ENCODE measurements at places on chromosomes 7 and 10.

DNA sequence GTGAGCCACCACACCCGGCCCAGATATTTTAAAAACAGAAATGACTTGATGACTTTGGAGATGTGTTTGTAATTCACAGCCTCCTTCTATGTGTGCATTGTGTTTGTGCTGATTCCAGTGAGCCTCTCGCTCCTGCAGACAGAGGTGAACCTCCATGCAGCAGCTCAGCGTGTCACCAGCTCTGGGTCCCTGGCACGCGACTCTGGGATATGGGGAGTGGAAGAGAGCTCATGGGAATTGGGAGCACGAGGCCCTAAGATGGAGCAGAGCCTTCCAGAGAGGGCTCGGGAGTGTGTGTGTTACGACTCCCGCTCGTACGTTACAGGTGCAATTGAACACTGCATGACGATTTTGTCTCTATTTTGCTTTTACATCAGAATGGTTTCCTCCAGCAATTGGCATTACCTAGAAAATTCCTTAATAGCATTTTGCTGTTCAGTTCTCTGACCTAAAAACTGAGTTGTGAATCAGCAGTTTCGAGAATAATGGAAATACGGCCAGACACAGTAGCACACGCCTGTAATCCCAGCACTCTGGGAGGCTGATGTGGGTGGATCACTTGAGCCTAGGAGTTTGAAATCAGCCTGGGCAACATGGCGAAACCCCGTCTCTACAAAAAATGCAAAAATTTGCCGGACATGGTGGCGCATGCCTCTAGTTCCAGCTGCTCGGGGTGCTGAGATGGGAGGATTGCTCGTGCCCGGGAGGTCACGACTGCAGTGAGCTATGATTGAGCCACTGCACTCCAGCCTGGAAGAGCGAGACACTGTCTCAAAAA is 204.6 kb downstream of the CUX1 start:
- DNase-seq: no peak

DNA sequence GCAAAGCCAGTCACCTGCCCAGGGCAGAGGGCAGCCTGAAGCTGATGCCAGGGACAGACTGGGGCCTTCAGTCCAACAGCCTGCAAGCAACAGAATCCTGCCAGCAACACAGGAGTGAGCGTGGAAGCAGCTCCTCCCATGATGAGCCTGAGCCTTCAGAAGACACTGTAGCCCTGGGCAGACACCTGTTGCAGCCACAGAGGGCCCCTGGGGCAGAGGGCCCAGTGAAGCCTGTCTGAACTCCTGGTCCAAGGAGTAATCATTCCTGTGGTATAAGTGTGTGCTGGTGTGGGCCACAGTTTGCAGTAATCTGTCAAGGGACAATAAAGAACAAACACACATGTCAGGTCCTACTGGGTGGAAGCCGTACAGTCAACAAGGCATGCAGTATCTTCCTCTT is 2.9 kb upstream of the PFKP start:
- DNase-seq: no peak

GRCh38 chr10:70744617-70745143 is 40.5 kb downstream of the TBATA start:
- no peak for DNase-seq

DNA sequence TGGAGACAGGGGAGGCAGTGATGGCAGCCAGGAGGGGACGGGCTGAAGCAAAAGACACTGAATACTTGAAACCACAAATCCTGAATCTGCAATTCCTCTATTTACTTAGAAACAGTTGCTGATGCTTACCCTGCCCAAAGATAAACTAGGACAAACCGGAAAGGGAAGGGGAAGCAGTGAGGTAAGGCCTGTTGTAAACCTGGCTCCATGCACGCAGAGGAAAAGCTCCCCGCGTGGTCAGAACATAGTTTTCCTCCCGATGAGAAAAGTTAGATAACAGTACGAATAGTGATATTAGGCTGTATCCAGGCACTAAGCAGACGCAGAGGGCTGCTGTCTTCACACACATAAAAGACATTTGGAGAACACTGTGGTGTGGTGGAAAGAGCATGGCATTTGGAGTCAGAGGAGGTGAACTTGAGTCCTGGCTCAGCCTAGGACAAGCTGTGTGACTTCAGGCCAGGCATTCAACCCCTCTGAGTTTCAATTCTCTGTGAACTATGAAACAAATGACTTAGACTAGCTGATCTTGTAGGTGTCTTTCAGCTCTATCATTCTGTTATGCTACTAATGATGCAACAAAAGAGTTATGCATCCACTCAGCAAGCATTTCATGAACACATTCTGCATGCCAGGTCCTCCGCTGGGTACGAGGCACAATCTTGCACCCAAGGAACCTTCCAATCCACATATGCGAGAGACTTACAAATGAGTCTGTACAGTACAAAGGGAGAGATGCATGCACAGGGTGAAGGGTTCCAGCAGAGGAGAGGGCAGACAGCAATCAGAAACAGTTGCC is 80.9 kb downstream of the SORBS1 start:
- no peak for DNase-seq

DNA sequence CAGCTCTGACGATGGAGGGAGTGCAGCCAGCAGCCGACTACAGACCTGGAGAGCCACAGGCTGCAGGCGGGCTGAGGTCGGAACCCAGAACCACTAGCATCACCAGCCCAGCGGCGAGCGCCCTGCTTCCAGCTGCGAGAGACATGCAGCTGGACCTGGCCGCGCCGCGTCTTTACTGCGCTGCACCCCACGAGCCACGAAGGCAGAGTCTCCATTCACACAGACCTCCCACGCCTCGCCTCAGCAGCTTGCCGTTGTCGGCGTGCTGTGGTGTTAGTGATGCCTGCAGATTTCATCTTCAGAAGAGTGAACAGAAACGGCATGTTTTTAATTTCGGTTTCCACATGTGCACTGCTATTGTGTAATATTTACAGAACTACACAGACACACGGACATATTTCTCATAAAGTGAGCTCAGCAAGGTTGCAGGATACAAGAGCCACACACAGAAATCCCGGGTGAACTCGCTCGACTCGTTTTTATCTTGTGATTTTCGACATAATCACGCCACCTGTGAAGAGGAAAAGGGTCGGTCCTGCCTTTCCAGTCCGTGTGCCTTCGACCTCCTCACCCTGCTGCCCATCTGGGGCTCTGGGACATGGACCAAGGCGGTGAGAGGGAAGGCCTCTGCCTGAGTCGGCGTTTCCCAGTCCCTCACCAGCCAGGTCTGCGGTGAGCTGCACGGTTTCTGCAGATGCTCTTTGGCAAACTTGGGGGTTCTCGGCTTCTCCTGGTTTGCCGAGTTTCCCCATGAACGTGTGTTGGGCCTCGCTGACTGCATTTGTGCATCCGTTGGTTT is 252.2 kb downstream of the ELFN1 start:
- peak; percentile 25 for DNase-seq

DNA sequence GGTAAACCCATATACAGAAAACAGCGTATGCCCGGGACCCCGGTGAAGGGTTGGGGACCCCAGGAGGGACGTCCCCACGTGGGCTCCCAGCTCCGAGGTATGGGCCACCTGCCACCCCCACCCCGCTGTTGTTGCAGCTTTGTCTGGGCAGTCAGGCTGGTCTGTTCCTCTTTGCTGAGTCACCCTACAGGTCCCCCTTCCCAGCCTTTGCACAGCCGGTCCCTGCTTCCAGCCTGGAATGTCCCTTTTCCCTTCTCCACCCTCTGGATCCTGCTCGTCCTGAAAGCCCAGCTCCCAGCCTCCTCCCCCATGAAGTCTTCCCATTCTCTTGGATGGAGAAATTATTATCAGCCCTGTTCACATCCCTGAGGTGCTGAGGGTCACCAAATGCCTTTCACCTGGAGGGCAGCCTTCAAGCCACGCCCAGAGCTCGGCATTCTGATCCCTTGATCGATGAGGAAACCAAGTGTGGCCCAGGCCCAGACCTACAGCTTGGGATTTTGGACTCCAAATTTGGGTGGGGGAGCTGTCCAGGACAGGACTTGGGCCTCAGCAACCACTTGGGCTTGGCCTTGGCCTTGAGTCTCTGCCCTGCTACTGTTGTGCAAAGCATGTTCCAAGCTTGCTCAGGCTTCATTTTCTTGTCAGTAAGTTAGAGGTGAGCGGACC is 2.6 kb downstream of the CLDN4 start:
- DNase-seq: no peak

DNA sequence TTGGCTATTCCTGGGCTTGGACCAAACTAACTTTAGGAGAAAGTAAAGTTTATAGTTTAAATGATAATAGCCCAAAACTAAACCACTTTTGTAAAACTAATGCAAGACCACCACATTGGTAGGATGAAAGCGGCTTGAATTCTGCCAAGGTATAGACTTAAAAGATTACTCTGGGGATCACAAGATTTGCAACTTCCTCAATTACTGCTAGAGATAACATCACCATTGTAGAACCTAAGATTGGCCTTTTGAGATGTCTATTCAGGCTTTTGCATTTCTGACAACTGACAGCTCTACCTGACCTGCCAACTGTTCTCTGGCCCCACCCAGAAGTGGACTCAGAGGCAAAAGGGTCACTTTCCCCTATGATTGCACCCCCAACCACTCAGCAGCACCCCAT is 162.4 kb downstream of the TNS3 start:
- DNase-seq: no peak

- DNase-seq: no peak
Observed at GRCh38 chr7:19095353-19095860, 22.0 kb downstream of the TWIST1 start.

GRCh38 chr10:91983416-91983815 is 59.8 kb downstream of the BTAF1 start:
- no peak for DNase-seq

- DNase-seq: no peak
Observed at GRCh38 chr7:100606313-100606712, 4.2 kb downstream of the PCOLCE start.

DNA sequence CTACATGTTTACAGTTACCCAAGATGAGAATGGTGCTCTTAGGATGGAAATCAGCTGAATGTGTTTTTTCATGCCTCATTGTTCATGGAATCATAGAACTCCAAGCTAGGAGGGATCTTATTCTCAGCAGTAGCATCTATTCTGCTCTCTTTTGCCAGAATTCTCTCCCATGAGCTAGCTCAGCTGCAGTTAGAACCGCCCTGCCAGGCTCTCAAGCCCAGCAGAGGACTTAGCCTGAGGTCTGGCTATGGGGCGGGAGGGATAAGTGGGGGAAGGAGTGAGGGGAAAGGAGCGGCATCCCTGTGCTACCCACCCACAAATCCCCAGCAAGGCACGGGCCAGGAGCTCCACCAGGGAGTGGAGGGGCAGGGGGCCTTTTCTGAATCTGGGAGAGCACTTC is 120.7 kb upstream of the PLXNA4 start:
- no peak for DNase-seq

DNA sequence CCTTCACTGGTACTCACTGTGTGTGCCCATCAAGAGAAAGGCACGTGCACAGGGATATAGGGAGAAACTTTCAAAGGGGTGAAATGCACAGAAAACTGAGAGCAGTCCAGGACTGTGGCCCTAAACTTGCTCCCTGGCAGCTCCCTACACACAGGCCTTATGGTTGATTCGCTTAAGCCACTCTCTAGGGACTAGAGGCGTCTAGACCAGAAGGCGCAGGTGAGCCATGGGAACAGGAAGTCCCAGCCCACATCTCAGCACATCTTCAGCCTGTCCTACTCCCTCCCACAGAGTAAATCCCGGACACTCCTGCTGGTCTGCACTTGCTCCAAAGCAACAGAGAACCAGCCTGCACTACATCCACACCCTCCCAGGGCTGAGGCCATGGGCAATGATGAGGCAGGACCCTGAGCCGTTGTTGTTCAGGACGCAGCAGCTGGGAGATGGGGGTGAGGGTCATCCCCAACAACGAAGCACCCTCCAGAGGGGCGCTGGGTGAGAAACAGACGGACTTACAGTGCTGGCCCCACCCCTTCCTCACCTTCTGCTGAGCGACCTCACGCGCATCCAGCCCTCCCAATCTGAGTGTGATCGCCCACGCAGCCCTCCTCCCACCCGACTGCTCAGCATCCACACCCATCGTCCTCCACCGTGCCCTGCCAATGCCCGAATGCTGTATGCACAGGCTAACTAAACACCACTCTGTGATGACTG is 109.3 kb downstream of the TNS3 start:
- DNase-seq: no peak

- DNase-seq: peak; percentile 84
Observed at GRCh38 chr10:124641282-124642087, 102.7 kb downstream of the FAM53B start.

GRCh38 chr7:37176079-37176478 is 272.6 kb downstream of the ELMO1 start:
- DNase-seq: no peak

DNA sequence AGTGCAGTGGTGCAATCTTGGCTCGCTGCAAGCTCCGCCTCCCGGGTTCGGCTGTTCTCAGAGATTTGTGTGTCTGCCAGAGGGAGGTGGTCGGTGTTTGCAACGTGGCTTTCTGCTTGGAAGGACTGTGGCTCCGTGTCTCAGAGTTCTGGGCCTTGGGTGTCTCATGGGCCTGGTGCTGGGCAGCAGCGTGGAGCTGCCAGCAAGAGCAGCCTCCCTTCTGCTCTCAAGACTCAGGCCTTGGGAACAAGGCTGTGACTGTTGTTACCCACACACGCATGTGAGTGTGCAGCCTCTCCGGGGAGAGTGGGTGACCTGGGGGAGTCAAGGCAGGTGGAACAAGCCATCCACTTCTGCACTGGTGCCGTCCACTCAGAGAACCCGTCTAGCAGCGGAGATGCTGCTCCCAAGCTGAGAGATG is 52.0 kb downstream of the VIPR2 start:
- DNase-seq: no peak

GRCh38 chr10:69348816-69349541 is 67.7 kb downstream of the TACR2 start:
- no peak for DNase-seq

GRCh38 chr7:23472046-23472445 is 1.8 kb upstream of the IGF2BP3 start:
- DNase-seq: no peak
